ENCODE measurements at places on chromosomes 6 and 20. TPM values are rescaled to one million over a fixed set of nuclear protein-coding genes. Genes with fewer than 3 reads are reported as not detected.

UBE2C gene
- total RNA-seq: 185 TPM

TFAP2D gene
- total RNA-seq: not detected

DNA sequence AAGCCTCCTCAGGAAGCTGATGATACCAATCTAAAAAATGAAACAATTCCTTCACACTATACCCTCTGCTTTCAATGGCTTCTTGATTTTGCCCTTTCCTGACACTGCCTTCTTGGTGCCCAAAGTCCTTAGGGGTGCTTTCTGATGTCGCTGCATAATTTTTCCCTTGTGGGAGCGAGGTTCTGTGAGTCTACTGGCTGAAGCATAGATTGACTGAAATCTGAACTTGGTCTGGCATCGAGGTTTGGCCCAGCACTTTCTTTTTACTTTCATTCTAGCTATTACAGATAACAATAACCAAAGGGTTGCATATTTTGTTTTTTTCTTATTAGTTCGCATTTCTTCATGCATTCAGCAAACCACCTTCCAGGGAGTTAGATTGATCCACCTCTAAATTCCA is 65.8 kb downstream of the E2F3 start:
- no peak overlapping the region for H3K27ac ChIP-seq
- peaks cover 29% of the 10 kb centered on the region for H3K4me1 ChIP-seq
- no peak overlapping the region for H3K4me3 ChIP-seq
- H3K27me3 ChIP-seq: no peaks in the 10 kb centered on the region

GRCh38 chr6:37134396-37135191 is 35.4 kb upstream of the PIM1 start:
- no peaks in the 10 kb centered on the region for H3K36me3 ChIP-seq
- no peak overlapping the region for H3K4me3 ChIP-seq
- H3K27ac ChIP-seq: peak overlapping the region; percentile 12
- H3K4me1 ChIP-seq: peaks cover 19% of the 10 kb centered on the region
- H3K27me3 ChIP-seq: no peaks in the 10 kb centered on the region
- DNase-seq: no peak

DNA sequence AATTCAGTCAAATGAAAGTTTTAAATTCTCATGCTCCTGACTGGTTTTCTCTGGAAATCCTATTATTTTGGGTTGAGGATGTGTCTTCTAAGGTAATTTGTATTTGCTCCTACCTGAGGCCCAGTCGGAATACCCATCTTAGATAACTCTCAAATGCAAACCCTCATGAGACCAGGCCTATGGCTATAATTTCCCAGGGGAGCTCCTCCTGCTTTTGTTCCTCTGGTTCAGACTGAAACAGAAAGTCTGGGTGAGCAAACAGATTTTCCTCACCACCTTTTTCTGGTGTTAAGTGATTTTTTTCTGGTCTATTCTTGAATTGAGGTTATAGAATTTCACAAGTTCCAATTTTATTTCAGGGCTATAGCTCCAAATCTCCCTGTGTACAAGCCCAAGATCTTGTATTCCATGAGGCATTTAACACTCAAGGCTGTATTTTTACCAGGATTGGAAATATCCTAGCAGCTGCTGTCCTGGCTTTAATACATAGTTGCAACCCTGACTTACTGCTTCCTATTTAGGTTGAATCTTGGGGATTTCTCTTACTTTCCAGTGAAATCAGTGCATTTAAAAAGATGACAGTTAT is 169.1 kb upstream of the PTCHD4 start:
- DNase-seq: no peak
- H3K27ac ChIP-seq: no peak overlapping the region
- H3K36me3 ChIP-seq: no peaks in the 10 kb centered on the region
- H3K27me3 ChIP-seq: no peaks in the 10 kb centered on the region

GRCh38 chr6:17278289-17279063 is 2.7 kb upstream of the RBM24 start:
- no peaks in the 10 kb centered on the region for H3K36me3 ChIP-seq
- H3K27me3 ChIP-seq: peaks cover 85% of the 10 kb centered on the region
- DNase-seq: no peak
- no peak overlapping the region for H3K4me3 ChIP-seq

DNA sequence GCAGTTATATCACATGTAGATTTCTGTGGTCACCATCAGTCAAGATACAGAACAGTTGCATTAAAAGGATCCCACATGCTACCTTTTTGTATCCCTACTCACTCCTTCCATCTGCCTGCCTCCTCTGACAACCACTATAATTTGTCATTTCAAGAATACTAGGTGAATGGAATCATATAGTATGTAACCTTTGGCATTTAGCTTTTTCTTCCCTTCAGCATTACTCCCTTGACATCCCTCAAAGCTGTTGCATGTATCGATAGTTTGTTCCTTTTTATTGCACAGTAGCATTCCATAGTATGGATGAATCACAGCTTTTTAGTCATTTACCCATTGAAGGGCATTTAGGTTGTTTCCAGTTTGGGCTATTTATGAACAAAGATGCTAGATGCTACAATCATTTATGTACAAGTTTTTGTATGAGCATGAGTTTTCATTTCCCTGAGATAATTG is 26.1 kb downstream of the NCOA7 start:
- no peak overlapping the region for H3K4me3 ChIP-seq
- DNase-seq: no peak
- H3K27ac ChIP-seq: no peak overlapping the region
- peaks cover 45% of the 10 kb centered on the region for H3K36me3 ChIP-seq
- H3K4me1 ChIP-seq: peaks cover 45% of the 10 kb centered on the region

DNA sequence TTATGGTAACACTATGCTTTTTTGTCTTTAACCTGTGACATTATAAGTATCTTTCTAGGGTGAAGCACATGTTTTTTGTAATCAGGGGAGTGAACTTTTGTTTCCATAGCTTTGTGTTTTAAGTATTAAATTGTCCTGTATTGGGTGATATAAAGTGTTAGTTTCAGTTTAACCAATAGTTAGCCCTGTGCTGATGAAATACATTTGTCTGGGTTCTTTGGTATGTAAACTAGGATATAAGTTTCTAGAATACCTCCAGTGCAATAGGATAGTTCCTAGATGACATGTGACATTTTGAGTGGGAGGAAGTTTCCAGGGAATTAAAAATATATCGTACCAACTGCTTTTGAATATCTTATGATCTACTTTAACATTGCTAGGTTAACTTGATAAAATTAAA is 611.0 kb upstream of the MARCKS start:
- H3K27ac ChIP-seq: no peak overlapping the region
- no peak for DNase-seq
- H3K4me3 ChIP-seq: no peak overlapping the region
- no peaks in the 10 kb centered on the region for H3K27me3 ChIP-seq
- H3K4me1 ChIP-seq: no peaks in the 10 kb centered on the region
- no peaks in the 10 kb centered on the region for H3K36me3 ChIP-seq

DNA sequence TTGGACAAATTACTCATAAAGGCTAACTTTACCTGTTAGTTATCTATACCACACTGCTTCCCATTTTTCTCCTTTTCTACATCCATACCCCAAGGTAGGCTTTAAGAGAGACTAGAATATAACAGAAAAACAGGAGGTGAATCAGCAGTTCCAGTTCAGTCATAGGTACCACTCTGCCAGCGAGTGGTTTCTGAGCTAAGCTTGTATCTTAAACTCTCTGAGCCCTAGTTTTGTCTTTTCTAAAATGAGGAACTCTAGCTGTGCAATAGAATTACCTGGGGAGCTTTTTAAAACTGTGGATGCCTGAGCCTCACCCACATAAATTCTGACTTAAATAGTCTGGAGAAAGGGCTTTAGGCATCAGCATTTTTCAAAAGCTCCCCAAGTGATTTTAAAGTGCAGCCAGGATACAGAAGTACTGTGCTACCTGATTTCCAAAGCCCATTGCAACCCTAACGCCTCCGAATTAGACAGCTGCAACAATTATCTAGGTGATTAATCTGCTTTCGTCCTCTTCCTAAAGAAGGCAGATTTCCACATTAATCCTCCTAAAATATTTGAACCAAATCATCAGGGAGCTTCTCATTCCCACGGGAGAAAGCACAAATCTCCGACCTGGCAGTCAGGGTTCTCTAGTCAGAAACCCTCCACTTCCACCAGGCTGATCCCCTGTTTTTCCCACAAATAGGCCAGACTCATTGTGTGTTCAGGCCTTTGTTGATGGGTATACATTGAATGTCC is 37.4 kb upstream of the RPL7L1 start:
- no peak overlapping the region for H3K4me3 ChIP-seq
- no peaks in the 10 kb centered on the region for H3K27me3 ChIP-seq
- DNase-seq: no peak

- peaks cover 4% of the 10 kb centered on the region for H3K4me1 ChIP-seq
- no peak overlapping the region for H3K4me3 ChIP-seq
- no peak overlapping the region for H3K27ac ChIP-seq
- peaks cover 29% of the 10 kb centered on the region for H3K36me3 ChIP-seq
Observed at GRCh38 chr6:83911278-83911677, 51.8 kb downstream of the CYB5R4 start.

GRCh38 chr20:62685781-62686555 is 22.7 kb upstream of the NTSR1 start:
- no peak overlapping the region for H3K27ac ChIP-seq
- no peak for DNase-seq
- no peaks in the 10 kb centered on the region for H3K27me3 ChIP-seq
- H3K4me3 ChIP-seq: no peak overlapping the region
